ENCODE measurements at places on chromosomes 7 and 10.

- no peak for DNase-seq
Measured at GRCh38 chr7:16365177-16365576, 56.2 kb downstream of the CRPPA start.

DNA sequence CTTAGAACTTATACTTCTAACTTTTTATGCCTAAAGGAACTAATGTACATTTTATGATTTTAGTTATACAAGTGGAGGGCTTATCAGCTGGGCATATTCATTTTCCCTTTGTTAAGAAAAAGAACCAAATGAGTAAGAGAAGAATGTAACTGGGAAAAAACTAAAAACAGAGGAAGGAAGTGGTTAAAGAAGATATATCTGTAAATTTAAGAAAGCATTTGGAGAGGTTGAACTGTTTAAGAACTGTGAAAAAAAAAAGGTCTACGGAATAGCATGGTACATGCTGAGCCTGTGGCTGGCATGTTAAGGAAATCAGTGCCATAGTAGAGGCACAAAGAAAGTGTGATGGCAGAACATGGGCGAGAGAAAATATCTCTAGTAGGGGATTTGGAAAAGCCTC, 6.2 kb downstream of the MDFIC start:
- DNase-seq, result no peak

DNA sequence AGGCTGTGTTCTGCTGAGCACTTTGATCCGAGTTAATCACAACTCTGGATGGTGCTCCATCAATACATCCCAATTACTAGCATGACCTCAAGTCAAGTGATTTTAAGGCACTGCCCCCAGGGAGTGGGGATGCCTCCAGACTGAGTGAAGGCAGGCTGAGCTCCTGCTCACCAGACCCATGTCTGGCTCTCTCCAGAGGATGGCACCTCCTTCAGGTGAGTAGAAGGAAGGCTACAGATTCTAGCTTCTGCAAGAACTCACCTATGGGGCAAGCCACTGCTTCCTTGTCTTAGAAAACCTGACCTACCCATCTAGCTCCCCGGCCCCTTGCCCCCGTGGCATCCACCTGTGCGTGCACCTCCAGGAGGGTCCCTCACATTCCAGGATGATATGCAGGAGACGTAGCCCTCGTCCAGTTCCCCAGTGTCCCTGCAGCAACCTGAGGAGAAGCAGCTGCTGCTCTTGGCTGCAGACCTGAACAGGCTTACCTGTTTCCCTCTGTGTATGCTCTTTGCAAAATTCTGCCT, 390.3 kb downstream of the GRID1 start:
- DNase-seq, result no peak

DNA sequence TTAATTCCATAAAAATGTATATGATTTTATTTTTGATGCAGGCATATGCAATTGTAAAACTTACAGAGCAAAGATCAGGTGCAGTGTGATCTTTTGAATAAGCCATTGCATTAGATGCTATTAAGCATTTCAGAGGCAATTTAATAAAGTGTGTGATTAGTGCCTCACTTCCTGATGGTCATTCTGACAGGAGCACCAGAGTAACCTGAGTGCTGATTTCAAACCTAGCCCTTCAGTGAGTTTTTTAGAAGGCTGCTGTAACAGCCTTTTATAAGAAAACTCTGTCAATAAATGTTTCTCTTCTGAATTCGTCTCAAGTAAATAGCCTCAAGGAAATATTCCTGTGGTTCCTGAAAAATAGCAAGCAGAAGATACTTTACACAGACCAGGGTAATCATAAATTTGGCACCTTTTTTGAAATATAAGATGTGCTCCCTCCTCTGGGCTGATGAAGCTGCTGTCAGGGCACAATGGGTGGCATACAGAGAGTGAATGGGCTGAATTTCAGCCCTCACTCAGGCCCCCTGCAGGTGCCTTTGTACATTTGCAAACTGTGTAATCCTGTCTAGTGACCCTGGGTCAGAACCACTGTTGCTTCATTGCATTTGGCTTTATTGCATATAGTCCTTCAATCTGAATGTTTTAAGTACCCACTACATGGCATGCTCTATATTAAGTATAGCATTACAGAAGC, 193.7 kb upstream of the CSTF2T start:
- no peak for DNase-seq

DNA sequence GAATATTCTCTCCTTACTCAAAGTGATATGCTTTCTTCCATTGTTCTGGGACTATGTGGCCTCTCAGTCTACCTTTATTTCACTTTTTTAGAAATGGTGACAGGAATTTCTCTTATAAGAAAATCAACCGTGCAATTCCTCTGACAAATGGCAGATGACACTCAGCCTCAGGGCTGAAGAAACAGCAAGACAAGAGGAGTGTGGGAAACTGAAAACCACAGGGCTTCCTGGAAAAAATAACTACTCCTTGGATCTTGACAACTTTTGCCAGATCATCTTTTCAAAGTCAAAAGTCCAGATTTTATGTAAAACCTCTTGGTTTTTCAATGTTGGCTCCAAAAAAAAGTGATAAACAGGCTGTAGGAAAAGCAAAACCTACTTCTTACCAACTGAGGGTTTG, 121.5 kb downstream of the TYW1B start:
- no peak for DNase-seq

DNA sequence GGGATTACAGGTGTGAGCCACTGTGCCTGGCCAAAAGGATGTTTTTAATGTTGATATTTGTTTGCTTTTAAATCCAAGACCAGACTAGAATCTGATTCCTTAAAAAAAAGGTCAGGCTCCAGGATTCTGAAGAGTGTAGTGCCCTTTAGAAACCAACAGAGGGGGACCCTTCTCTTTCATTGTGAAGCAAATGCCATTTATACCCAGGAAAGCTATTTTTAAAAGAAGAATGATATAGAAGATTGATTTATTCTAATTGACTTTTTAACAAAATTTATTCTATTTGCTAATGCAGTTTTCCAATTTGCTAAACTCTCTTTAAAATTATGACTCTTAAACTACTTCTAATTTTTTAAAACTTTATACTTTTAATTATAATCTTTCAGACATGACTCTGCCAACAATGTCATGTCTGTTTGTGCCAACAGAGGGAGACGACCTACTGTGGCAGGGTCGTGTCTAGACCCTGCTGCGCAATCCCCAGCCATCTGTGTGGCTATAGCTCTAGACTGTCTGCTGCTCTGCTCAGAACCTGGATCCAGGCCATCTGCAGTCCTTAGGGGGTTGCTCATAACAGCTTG, 201.0 kb upstream of the IMMP2L start:
- no peak for DNase-seq

GRCh38 chr10:7297094-7297493, 113.7 kb downstream of the SFMBT2 start:
- no peak for DNase-seq

GRCh38 chr7:151814400-151815009, 62.4 kb downstream of the PRKAG2 start:
- no peak for DNase-seq

GRCh38 chr10:85067955-85068354, 739.6 kb downstream of the CCSER2 start:
- DNase-seq, result no peak

- DNase-seq, result no peak
Measured at GRCh38 chr10:78865538-78865875, 203.3 kb upstream of the ZMIZ1 start.
